CD4-positive, alpha-beta memory T cell (primary cell): ENCODE measurements at places on chromosomes 4 and X. TPM values are rescaled to one million over a fixed set of nuclear protein-coding genes. Genes with fewer than 3 reads are reported as not detected.

GRCh38 chr4:160386846-160387245 is 1284.0 kb downstream of the RAPGEF2 start:
- no peak for DNase-seq

GRCh38 chr4:39062094-39062769 is at the start of gene KLHL5:
KLHL5 (plus strand) TSS chr4:39062232; CDS start chr4:39062653, 421 bp downstream.
- no peak for DNase-seq

DNA sequence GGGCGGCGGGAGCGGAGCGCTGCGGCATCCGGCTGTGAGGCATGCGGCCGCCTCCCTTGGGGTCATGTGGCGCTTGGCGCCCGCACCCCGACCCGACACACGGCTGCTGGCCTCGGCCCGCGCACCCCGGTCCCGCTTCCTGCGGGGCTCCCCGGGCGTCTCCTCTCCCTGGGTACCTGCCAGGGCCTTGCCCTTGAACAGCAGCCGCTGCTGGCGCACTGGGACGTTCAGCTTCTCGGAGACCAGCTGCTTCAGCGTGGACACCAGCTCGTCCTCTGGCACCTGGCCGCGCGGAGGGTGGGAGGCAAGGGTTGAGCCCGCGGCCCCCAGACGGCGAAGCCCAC is 391 bp downstream of the UBL4A start:
- DNase-seq, result peak; percentile 54

WDR17 gene
- polyA plus RNA-seq, result 0.20 TPM

MTTP gene
- not detected for polyA plus RNA-seq

PAGE5 gene
- 4.9 TPM for polyA plus RNA-seq

- DNase-seq, result no peak
Measured at GRCh38 chr4:37650481-37650880, 35.7 kb downstream of the RELL1 start.

DNA sequence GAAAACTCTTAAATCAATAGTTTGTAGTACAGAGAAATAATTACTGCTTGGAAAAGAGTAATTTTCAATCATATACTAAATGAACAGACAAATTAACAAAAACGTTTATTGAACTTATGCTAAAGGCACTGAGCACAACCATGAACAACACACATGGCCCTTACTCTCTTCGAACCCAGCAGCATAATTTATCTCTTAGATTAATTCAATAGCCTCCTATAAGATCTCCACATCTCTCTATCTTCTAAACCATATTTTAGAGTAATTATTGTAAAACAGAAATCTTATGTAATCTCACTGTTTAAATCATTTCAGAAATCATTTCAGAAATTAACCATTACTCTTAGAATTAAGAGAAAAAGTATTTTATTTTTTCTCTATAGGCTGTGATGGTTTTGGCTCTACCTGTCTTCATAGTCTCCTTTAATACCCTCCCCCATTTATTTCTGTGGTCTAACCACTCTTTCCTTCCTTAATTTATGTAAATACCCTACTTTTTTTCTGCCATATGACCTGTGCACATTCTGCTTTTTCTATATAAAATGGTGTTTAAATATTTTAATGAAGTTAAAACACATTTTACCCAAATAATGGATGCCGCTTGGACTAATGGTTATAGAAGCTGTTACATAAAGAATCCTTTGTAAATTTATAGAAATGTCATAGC is 218.5 kb downstream of the CCSER1 start:
- DNase-seq, result no peak

DNA sequence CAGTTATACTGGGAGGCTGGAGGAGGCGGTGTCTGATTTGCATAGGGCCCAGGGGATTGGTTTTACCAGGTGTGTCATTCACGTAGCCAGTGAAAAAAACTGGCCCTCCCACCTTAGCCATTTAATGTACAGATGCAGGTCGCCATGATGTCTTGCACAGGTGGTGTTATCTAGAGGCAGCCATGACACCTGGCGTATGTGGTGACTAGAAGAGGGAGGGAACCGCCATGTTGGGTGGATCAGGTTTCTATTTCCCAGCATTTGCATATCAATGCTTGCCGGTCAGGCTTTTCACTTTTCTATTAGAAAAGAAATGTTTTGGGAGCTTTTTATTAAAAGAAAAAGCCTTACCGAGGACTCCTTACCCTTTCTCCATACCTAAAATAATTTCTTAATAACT is 523.4 kb downstream of the ADGRL3 start:
- no peak for DNase-seq

GRCh38 chr4:163976588-163976987 is 482.1 kb downstream of the TMA16 start:
- DNase-seq, result no peak

GRCh38 chrX:44735498-44735897 is 108.3 kb upstream of the DUSP21 start:
- DNase-seq, result no peak

HOPX gene
- polyA plus RNA-seq, result 163 TPM

SMIM10 gene
- polyA plus RNA-seq, result not detected

GRCh38 chr4:115433491-115433890 is 320.1 kb upstream of the NDST4 start:
- no peak for DNase-seq

DNA sequence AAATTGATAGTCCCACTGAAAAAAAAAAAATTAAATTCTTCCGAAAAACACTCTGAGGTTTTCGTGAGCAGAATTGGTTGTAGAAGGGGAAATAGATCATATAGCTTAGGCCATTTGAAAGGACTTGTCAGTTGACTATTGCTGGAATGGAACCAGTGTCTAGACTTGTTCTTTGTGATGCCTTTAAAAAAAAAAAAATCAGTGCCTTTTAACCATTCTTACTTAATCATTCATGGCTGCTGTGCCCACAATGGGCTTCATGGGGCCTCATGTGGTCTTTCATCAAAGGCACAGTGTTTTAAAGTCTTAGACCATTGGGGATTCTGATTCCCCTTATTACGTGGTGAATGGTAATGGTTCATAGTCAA is 139.3 kb downstream of the AFF1 start:
- no peak for DNase-seq

DNA sequence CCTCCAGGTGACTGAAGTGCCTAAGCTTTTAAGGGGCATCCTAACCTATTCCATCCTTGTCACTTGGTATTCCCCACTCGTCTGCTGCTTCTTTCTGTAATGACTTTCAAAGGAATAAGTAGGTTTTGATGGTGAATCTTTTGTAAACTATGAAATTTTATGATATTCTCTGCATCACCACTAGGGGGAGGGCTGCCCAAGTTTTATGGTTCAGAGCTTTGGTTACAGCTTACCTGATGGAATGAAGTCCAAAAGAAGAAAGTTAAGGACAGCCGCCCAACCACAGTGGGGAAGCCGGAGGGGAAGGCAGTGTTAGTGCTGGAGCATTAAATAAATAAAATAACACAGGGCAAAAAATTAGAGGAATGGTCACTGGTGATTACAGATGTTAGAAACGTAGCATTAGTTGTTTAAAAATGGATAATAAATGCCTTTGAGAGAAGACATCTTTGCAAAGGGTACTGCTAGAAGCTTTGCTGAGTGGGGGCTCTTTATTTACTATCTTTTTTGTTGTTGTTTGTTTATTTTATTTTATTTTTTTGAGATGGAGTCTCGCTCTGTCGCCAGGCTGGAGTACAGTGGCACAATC is 204.9 kb downstream of the GBA3 start:
- peak; percentile 3 for DNase-seq

GRCh38 chrX:8743126-8743732 is 11.3 kb upstream of the ANOS1 start:
- DNase-seq, result peak; percentile 46

LRIT3 gene
- polyA plus RNA-seq, result not detected

- no peak for DNase-seq
Measured at GRCh38 chr4:20356565-20356964, 104.9 kb downstream of the SLIT2 start.

GRCh38 chrX:8273451-8273895 is 102.4 kb upstream of the VCX2 start:
- no peak for DNase-seq

- DNase-seq, result no peak
Measured at GRCh38 chr4:1271686-1272085, 18.0 kb upstream of the MAEA start.

DNA sequence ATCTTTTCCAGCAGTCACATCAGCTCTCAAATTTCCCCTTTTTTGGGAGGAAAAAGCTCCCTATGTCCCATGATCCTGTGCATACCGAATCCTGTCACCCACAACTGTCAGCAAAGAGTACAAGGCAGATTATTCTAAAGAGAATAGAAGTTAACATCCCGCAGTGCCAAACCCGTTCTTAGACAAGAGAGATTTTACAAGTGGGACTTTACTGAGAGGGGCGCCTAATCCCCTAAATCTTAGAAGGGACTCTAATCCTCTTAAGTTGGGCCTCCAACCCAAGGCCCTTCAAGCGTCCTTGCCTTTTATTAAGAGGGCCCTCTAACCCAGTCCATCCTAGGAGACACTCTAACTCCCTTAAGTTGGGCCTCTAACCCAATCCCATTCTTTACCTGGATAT is 193.9 kb downstream of the CPXCR1 start:
- no peak for DNase-seq

DNA sequence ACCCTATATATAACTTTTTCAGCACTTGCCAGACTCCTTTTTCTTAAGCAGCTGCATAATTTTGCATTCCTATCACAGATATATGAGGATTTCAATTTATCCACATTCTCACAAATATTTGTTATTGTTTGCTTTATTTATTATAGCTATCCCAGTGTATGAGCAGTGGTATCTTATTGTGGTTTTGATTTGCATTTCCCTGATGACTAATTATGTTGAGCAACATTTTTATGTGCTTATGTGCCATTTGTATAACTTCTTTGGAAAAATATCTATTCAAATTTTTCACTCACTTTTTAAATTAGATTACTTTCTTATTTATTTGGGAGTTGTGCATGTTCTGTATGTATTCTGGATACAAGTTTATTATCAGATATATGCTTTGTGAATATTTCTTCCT is 361.9 kb downstream of the KCTD8 start:
- no peak for DNase-seq

DNA sequence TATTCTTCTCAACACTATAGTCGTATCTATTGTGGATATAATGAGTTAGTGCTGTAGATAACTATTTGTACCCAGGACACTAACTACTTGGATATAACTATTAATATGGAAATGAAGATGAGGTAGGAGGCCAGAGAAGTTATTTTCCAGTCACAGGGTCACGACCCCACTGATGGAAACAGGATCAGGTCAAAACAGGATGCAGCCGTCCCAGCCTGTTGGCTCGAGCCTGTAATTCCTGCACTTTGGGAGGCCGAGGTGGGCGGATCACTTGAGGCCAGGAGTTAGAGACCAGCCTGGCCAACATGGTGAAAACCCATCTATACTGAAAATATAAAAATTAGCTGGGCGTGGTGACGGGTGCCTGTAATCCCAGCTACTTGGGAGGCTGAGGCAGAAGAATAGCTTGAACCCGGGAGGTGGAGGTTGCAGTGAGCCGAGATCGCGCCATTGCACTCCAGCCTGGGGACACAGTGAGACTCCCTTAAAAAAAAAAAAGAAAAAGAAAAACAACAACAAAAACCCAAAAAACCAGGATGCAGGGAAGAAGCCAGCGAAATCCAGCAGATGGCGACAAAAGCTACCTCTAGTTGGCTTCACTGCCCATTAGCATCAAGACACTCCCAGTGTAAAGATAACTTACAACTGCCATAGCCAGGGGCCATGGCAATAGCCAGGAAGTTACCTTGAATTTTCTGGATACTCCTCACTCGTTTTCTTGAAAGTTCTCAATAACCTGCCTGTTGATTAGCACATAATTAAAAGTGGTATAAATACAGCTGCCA is 37.9 kb upstream of the NKAP start:
- DNase-seq, result no peak

GRCh38 chr4:139686130-139686529 is 20.5 kb downstream of the MGST2 start:
- no peak for DNase-seq

DNA sequence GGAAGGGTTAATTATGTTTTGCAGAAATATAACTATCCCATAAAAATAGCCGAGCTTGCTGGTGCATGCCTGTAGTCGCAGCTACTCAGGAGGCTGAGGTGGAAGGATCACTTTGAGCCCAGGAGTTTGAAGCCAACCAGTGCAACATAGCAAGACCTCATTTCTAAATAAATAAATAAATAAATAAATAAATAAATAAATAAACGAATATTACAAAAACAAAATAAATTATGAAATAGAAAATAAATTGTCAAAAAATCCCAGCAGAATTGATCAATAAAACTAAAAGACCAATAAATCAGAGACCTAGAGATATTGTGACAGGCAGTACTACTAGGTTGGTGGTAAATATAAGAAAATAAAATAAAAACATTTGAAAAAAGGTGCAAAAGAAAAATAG is 6.7 kb upstream of the ARL13A start:
- DNase-seq, result no peak

PRPS2 gene
- polyA plus RNA-seq, result 49.4 TPM

DNA sequence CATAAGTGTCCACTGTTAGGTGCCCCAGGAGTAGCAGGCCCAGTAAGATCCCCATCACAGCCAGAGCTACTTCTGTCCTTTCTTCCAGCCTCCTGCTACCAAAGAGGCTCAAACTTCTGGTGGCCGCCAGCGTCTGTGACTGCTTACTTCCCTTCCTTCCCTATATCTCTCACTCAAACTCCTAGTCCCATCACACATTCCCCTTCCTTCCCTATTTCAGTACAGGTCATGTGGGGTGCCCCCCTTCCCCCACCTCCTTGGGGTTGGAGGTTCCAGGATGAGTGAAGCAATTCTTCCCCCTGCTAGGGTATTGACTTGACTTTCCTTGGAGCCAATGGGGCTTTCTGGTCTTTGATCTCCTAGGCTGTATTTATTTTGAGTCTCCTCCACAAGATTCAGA is at the start of gene VSIG4:
TSS of gene VSIG4 (minus strand) at position 137 of the 400 bp plus-strand sequence. CDS start at position 55, 82 bp downstream.
- no peak for DNase-seq

GRCh38 chr4:112145790-112146501 is 692 bp downstream of the FAM241A start:
- DNase-seq, result peak; percentile 61

GRPR gene
- not detected for polyA plus RNA-seq
